Stimulated activated CD8-positive, alpha-beta memory T cell treated with anti-CD3 and anti-CD28 coated beads, Interleukin-7, amount 100 ng/mL, for 1 hour (primary cell): ENCODE measurements at places on chromosomes 13 and 19.

- DNase-seq: no peak
Observed at GRCh38 chr13:75271846-75272245, 210.1 kb downstream of the TBC1D4 start.

DNA sequence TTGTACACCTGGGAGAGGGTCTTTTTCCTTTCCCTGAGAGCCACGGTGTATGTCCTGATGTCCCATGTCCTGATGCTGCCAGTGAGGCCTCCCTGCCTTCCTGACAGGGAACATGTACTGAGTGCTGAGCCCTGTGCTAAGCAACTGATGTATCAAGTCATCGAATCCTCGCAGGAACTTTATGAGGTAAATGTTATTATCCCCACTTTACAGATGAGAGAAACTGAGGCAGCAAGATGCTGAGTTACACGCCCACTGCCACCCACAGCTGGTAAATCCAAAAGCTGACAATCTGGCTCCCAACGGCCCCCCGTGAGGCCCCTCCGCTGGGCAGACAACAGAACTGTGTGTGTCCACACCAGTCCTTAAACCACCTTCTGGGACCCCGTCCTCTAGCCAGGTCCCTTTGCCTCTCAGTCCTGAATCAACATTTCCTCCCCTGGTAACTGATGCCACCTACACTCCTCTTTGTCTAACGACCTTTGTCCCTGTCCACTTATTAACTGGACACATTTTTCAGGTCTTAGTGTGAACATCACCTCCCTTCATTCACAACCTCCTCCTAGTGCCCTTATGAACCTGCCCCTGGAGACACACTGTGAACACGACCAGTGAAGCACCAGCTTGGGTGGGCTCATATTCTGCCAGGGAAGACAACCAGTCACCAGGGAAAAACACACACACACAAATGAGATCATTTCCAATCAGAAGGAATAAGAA lies 5.4 kb upstream of the VSIG10L start:
- DNase-seq: no peak

DNA sequence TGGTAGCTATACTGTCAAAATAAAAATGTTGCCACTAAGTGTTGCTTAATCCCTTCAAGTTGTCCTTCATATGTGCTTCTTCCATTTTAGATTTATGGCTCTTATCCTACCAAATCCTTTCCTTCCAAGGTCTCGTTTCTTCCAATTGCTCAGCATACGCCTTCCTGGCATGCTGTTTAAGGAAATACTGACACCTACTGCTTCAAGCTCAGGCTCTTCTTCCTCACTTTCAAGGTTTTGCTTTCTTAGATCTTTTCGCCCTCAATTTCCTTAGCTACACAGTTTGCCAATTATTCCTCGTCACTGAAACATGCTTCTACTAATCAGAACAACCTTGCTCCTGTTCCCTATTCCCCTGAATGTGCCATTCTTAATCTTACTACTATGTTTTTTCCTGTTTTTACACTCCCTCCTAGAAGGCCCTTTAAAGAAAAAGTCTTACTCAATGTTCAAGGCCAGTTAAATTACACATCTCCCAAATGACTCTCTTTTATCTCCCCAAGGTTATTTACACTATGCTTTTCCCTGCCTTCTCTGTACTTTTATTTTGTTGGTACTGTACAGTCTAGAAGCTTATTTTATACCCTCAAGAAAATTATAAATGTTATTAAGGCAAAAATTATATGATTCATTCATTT lies 343.1 kb downstream of the MZT1 start:
- no peak for DNase-seq

GRCh38 chr19:14031719-14032480 lies at the start of gene IL27RA:
IL27RA (plus strand) TSS chr19:14031762; CDS start chr19:14031873, 111 bp downstream.
- DNase-seq: peak; percentile 54

GRCh38 chr13:44713788-44714469 lies 137.8 kb upstream of the TSC22D1 start:
- no peak for DNase-seq

DNA sequence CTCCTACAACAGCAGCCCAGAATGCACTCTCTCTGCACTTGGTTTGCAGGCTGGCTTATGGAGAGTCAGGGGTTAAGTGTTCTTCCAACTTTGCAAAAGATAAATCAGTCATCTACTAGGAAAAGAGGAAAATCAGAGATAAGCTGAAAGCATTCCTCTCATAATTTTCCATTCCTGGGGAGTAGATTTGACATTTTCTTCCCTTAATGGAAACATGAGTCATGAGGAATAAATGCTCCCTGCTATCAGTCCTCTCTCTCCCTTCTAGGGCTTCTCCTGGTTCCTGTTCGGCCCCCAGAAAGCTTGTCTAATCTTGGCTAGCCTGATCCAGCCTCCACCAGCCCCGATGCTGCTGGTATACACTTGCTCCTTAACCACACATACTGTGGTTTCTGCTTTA lies 28.4 kb upstream of the ENOX1 start:
- DNase-seq: no peak

DNA sequence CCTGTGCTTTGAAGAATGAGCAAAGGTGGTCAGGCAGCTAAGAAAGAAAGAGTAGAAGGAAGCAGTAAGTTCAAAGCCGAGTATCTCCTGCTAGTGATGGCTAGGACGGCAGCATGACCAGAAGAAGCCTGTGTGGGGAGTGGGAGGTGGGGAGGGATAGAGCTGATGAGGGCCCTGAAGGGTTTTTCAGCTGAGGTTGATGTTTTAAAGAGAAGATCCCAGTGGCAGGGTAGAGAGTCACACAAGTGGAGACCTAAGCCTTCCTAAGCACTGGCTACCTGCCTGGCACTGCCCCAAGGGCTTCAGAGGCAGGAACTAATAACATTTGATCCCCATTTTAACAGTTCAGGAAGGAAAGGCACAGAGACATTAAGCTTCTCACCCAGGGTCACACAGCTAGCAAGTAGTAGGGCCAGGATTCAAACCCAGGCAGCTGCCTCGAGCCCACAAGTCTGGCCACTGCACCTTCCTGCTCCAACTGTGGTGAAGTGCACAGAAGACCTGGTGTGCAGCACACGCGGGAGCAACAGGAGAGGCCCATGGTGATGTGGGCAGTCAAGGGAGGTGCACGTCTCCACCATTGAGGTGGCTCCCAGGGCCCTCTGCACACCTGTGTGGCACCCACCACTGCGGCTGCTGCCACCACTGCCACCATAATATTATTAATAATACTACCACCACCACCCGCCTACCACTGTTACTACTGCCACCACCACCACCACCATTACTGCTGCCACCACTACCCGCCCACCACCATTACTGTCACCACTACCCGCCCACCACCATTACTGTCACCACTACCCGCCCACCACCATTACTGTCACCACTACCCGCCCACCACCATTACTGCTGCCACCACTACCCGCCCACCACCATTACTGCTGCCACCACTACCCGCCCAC lies 22.1 kb downstream of the CUL4A start:
- DNase-seq: no peak
